ENCODE measurements at places on chromosomes 6 and 20.

- DNase-seq, result no peak
Measured at GRCh38 chr6:34855463-34855862, 32.4 kb downstream of the TAF11 start.

- DNase-seq, result no peak
Measured at GRCh38 chr6:157014871-157015270, 237.7 kb downstream of the ARID1B start.

DNA sequence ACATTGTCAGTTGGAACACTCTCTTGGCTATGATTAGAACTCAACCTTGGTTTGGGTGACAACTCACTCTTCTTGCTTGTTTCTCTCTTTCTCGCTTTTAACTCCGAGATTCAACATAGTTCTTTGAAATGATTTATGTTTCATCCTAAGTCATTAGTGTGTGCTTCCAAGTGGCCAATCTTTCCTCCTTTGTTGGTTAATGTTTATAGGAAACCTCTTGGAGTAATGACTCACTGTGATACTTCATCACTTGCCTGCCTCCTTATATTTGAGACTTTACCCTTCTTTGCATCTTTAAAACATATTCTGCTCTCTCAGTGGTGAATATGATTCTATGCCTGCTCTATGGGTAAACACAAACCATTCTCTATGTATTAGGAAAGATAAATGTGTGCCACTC is 279.7 kb upstream of the FLRT3 start:
- no peak for DNase-seq

DNA sequence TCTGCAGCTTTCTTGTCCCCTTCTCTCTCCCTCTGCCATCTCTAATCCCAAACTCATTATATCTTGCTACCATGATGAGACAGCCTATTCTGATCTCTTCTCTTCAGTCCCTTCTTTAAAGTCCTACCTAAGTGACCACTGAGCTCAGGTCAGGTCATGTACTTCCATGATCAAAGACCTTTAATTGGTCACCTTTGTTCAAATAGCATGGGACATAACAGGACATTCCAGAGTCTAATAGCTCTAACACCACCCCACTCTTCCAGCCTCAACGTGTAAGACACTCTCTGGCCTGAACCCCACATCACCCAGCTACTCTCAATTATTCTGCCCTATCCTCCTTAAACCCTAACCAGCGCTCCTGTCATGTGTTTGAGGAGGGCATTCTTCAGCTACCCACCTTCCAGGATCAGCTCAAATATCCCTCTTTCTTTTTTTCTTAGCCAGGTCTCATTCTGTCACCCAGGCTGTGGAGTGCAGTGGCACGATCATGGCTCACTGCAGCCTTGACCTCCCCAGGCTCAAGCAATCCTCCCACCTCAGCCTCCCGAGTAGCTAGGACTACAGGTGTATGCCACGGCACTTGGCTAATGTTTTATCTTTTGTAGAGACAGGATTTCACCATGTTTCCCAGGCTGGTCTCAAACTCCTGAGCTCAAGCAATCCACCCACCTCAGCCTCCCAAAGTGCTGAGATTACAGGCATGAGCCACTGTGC is 2.1 kb upstream of the SMLR1 start:
- DNase-seq, result no peak

DNA sequence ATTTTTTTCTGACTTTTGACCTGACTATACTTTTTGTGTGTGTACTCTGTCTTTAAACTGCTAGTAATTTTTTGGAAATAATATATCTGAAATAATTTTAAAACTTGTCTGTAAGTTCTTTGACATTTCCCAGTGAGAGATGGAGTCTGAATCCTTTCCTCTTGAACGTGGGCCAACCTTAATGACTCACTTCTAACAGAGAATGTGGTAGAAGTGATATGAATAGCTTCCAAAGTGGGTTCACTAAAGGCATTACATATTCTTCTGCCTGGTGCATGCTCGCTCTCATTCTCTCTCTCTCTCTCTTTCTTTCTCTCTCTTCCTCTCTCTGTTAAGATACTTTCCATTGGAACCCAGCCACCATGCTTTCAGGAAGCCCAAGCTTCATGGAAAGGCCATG is 108.7 kb upstream of the FERMT1 start:
- no peak for DNase-seq

Measured in HCEC 1CT (cell line).